ENCODE measurements at places on chromosomes 7 and 10. TPM values are rescaled to one million over a fixed set of nuclear protein-coding genes. Genes with fewer than 3 reads are reported as not detected.
A peak's percentile ranks its signal among the peaks of the same experiment; 100 is the strongest.

GRCh38 chr10:127161482-127161881 is 34.9 kb downstream of the INSYN2A start:
- DNase-seq: no peak

DNA sequence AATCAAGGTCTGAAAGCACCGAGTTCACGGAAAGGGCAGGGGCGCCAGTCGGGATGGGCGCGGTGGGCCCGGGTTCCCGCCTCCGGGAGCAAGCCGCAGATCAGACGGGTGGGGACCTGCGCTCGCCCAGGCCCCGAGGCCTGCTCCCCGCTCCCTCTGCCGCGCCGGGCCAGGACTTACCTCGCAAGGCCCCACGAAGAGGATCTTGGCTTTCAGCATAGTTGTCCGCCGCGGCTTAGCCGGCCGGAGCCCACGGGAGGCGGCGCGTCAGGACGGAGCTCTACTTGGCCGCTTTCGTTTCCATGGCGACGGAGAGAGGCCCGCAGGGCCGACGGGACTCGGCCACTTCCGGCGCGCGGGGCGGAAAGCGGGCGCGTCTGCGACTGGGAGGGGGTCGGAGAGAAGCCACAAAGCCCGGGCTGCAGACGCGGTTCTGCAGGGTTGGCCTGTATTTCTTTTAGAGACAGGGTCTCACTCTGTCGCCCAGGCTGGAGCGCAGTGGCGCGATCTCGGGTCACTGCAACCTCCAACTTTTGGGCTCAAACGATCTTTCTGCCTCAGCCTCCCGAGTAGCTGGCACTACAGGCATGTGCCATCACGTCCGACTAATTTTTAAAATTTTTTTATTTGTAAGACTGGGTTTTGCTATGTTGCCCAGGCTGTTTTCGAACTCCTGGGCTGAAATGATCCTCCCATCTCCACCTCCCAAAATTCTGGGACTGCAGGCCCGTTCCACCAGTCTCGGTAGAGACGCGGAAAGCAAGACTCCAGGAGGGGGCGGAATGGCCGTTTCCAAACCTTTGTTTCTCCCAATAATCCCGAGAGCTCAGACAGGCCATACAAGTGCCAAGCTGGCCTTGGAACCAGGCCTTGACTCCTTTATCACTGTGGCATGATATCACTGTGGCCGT is at the start of gene IFT22:
IFT22 (minus strand) TSS at position 322 of the 911 bp plus-strand sequence; CDS start at position 219, 103 bp downstream.
- peak; percentile 86 for DNase-seq

The CASD1 gene
- polyA plus RNA-seq: 16.3 TPM

The GRID2IP gene
- polyA plus RNA-seq: 0.03 TPM

All from A549 (cell line).